ENCODE measurements at places on chromosomes 11 and 22. TPM values are rescaled to one million over a fixed set of nuclear protein-coding genes. Genes with fewer than 3 reads are reported as not detected.

GRCh38 chr22:29786031-29786430 lies 18.9 kb downstream of the UQCR10 start:
- no peak for DNase-seq

GRCh38 chr11:96964661-96965060 lies 574.8 kb downstream of the JRKL start:
- no peak for DNase-seq

DNA sequence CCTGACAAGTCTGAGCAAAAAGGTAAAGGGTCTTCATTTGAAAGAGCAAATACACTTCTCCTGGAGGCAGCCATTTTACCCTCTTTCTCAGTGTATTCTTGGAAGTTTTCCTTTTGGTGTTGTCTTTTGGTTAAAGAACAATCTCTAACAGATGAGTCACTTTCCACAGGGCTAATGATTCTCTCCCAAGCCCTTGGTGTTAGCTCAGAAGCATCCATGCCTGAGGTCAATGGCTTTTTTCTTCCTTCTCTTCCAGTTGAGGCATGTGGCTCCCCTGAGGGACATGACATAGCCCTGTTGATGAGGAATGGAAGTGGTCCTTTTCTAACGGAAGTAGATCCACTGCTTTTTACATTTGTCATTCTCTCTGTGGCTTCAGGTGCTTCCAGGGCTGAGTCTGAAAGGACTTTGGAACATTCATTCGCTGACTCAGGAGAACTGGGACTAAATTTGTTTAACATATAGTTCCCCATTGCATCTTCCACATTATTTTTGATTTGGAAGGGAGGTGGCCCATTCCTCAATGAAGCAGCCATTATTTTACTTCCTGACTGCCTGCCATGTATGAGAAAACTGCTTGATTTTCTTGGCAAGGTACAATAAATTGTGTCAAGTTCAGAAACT lies 13.8 kb upstream of the POGLUT3 start:
- peak; percentile 70 for DNase-seq

DNA sequence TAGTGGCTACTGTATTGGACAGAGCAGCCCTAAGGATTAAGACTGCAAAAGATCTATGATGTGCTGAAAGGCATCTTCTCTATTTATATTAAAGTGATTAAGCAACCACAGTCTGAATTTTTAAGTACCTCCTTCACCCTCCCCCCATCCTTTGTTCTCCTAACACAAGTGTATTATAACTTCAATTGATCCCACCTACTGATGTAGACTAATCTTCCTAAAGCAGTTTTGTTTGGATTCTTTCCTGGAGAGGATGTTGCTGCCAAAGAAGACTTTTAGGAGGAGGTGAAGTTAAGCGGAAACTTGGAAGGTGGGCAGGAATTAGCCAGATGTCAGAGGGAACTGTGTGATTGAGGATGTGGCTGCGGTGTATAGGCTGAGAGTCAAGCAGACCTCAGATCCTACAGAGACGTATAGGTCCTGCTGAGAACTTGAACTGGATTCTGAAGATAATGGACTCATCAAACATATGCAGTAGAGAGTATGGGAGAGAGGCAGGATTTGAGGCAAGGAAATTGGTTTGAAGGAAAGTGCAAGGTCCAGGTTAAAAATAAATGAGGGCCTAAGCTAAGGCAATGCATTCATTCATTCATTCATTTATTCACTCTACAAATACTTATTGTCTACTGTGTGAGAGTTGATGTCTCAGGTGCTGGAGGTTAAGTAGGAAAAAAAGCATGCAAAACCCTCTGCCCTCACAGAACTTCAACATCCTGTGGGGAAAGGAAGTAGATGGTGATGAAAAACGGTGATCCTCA lies 5.2 kb upstream of the RASSF10 start:
- no peak for DNase-seq

GRCh38 chr11:65417702-65418430 lies 4.7 kb upstream of the NEAT1 start:
- DNase-seq, result peak; percentile 28

The CARD16 gene
- 7.9 TPM for total RNA-seq

DNA sequence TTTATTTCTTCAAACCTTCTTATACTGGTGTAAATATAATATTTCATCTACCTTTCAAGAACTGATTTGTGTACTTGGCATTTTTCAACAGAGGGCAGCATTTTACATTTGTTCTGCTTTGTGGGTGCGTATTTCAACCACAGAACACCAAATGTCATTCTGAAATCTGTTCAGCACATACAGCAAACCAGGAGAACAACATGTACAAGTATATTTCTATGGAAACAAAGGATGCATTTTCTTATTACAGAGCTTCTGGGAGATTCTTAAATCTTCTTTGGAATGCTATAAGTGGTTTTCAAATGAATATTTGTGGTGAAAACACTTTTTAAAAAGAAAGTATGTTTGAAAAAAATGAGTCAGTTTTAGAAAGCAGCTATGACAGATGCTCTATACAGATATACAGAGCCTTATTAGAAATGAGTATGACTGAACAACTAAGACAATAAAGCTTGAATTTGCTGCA lies 946.0 kb downstream of the FAM181B start:
- no peak for DNase-seq

The LDHA gene
- 2,567 TPM for total RNA-seq

DNA sequence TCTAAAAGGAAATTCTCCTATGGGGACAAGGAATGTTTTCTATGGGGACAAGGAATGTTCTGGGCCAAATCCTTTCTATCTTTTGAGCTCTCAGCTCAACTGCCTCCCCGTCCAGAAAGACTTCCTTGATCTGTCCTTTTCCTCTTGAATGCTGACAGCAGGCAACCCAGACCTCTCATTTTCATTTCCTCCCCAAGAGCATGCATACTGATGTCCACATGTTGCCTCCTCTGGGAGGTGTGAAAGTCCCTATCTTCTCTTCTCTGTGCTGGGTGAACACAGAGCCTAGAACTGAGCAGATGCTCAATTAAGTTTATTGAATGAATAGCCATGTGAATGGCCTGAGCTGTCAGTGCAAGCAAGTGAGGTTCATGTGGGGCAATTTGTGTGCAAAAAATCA lies 331.9 kb upstream of the NARS2 start:
- DNase-seq, result no peak

GRCh38 chr22:22928666-22929380 lies 41.2 kb downstream of the IGLL5 start:
- DNase-seq, result peak; percentile 16

DNA sequence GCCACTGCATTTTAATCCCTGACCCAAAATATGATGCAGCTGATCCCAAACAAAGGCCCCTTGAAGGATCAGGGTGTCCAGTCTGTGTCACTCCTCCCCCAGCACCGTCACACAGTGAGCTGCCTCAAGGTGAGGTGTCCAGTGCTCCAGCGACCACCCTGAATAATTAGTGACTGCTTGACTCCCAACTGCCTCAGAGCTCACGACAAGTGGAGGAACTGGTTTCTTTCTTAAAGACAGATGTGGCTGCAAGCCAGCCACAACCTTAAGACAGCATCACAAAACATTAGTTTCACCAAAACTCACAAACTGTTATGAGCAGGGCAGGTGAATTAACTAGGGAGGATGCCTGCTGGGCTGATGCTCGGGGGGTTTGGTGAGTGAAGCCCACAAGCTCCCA lies 74.6 kb downstream of the PIWIL3 start:
- no peak for DNase-seq

GRCh38 chr11:121194731-121195596 lies 93.9 kb downstream of the TECTA start:
- peak; percentile 64 for DNase-seq

GRCh38 chr22:24985826-24986214 lies 33.3 kb downstream of the KIAA1671 start:
- DNase-seq, result peak; percentile 10

DNA sequence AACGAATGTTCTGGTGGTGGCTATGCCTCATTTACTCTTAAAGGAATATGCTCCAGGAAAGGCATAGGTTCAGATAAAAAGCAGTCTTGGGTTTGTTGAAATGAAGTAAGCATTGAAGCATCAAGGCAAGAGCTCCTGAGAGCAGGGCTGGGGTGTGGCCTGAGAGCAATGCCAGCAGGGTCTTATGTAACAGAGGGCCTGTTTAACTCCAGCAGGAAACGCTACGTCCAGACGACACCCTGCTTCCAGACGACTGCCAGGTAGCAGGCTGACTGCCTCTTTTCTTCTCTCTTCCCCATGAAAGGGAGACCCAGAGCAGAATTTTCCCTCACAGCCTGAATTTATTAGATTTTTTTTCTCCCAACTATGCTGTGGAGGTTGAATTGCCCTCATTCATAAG lies 127.2 kb upstream of the SLC5A12 start:
- DNase-seq, result no peak

DNA sequence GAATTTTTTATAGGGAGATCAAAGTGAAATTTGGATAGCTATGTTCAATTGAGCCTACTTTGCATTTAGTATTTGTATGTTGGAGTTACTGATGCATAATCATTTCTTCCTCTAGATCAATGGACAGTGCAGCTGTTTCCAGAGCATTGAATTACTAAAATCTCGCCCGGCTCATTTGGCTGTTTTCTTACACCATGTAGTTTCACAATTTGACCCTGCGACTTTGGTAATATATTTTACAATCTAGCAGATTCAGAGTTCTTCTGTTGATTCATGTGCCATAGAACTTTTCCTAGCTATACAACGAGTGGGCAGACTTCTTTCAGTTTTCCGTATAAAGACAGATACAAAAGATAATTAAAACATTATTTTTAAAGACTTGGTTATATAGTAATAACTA lies 70.0 kb upstream of the GRIK4 start:
- DNase-seq, result no peak

- DNase-seq, result no peak
Measured at GRCh38 chr11:19907008-19907579, 194.5 kb downstream of the NAV2 start.

The NELL1 gene
- not detected for total RNA-seq

The MFRP gene
- total RNA-seq, result not detected

The INS gene
- not detected for total RNA-seq

The GSTT2 gene
- total RNA-seq, result 1.4 TPM

GRCh38 chr11:3685923-3686322 lies 14.7 kb upstream of the CHRNA10 start:
- no peak for DNase-seq

DNA sequence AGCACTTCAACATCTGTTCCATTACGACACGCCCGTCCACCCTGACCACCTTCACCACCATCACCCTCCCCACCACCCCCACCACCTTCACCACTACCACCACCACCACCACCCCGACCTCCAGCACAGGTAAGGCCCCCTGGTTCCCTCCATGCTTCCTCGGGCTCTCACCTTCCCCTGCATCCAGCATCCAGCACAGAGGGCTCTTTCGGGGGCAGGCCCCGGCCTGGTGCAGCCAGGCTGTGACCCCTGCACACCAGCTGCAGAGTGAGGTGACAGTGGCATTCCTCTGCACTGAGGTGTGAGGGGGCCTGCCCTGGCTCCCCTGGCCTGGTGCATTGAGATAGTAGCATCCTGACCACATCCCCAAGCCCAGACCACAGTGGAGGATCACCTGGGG lies 18.2 kb downstream of the MUC2 start:
- DNase-seq, result no peak

The BATF2 gene
- total RNA-seq, result 0.56 TPM

The NRIP3 gene
- 43.6 TPM for total RNA-seq

- DNase-seq, result no peak
Measured at GRCh38 chr11:71370020-71370747, 78.0 kb downstream of the DHCR7 start.

GRCh38 chr11:133918608-133919260 lies 38.0 kb downstream of the IGSF9B start:
- no peak for DNase-seq

The RBMXL2 gene
- total RNA-seq, result not detected

- peak; percentile 83 for DNase-seq
Measured at GRCh38 chr11:95577716-95578460, 211.7 kb downstream of the FAM76B start.

- DNase-seq, result no peak
Measured at GRCh38 chr11:131254254-131254653, 116.2 kb upstream of the NTM start.

DNA sequence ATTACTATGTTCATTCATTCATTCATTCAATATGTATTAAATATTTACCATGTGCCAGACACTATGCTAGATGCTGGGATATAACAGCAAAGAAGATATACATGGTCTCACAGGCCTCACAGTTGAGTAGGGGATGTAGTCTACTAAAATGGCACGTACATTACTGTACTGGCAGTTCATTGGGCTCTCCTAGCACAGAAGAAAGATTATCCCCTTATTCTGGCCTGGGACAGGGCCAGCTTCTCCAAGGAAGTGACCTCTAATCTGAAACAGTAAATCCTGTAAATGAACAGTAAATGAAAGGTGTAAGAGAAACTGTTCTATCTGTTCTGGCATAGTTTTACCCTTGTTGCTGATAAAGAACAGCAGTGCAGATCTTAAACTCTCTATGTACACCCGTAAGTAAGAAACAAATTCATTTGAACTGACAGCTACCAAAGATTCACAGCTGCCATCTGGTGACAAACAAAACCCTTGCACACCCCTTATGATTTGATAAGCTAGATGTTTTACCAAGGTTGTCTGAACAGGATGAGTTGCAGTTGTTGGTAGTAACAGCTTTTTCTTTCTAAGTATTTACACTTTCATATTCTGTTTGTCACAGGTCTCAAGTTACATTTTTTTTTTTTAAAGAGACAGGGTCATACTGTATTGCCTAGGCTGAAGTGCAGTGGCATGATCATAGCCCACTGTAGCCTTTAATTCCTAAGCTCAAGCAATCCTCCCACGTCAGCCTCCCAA lies 263.1 kb downstream of the TMEM135 start:
- DNase-seq, result peak; percentile 4

GRCh38 chr11:62546929-62547625 lies 471 bp upstream of the AHNAK start:
- peak; percentile 49 for DNase-seq

GRCh38 chr11:102771351-102771750 lies 9.1 kb downstream of the MMP10 start:
- DNase-seq, result peak; percentile 22

DNA sequence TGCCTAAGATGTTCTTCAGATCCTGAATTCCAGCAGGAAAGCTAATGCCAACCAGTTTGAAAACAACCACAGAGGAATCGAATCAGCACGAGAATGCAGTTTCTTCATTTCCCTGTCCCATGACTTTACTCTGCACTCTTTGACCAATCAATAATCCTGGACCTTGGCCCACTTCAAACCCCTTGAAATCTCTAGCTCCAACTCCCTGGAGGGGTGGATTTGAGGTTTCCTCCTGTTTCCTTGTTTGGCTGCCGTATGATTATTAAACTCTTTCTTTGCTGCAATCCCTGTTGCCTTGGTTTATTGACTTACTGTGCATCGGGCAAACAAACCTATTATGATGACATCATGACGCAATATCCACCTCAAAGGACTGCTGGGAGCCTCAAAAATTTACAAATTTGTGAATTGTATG lies 109.3 kb downstream of the FBXO7 start:
- peak; percentile 40 for DNase-seq

The CWC15 gene
- 48.6 TPM for total RNA-seq

The PRRG4 gene
- not detected for total RNA-seq

The SLC6A5 gene
- total RNA-seq, result not detected

- no peak for DNase-seq
Measured at GRCh38 chr11:47955061-47955755, 25.2 kb upstream of the PTPRJ start.

Measured in IMR-90 (cell line).